ENCODE measurements at places on chromosomes 12 and 14. TPM values are rescaled to one million over a fixed set of nuclear protein-coding genes. Genes with fewer than 3 reads are reported as not detected.

RPL36AL gene
- total RNA-seq, result 528 TPM

DNA sequence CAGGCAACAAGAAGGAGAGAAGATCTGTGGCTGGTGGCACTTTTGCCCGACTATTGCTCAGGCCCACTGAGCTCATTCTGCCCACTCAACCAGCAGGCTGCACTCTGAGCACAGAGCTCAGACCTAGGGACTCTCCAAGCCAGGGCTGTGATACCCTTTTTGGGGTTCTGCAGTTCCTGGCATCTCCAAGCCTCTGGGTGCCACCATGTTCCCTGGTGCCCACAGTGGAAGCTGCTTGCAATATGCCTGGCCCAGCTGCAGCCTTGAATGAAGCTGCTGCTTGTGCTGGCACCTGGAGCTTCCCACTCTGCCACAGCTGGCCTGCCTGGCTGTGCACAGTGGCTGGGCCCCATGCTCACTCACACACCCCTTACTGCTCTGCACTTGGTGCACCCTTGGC is 236.1 kb downstream of the ADGRD1 start:
- no peaks in the 10 kb centered on the region for H3K36me3 ChIP-seq
- H3K27ac ChIP-seq, result no peak overlapping the region
- H3K4me3 ChIP-seq, result no peak overlapping the region
- H3K4me1 ChIP-seq, result no peaks in the 10 kb centered on the region

- H3K36me3 ChIP-seq, result no peaks in the 10 kb centered on the region
- H3K27me3 ChIP-seq, result no peaks in the 10 kb centered on the region
- peaks cover 5% of the 10 kb centered on the region for H3K4me1 ChIP-seq
- no peak overlapping the region for H3K4me3 ChIP-seq
- H3K27ac ChIP-seq, result no peak overlapping the region
These were observed 235.5 kb downstream of the AKAP6 start for GRCh38 chr14:32564596-32564995.

DNA sequence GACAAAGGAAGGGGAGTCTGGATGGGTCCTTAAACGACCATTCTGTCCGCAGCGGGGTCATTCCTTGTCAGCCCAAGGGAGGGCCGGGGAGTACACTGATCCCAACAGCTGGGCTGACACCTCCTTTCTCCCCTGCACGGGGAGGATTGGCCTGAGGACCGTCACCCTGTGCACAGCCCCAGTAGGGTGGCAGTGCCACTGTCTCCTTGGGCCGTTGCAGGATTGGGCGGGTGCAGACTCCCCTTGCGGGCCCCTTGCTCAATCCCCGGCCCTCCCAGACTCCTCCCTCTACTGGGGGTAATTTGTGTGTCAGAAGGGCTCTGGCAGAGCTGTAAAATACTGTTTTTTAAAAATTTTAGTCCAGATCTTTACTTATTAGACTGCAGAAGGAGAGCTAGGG is 12.6 kb upstream of the AMN start:
- peaks cover 3% of the 10 kb centered on the region for H3K36me3 ChIP-seq
- H3K4me1 ChIP-seq, result no peaks in the 10 kb centered on the region
- no peaks in the 10 kb centered on the region for H3K27me3 ChIP-seq
- H3K27ac ChIP-seq, result no peak overlapping the region
- H3K4me3 ChIP-seq, result no peak overlapping the region

PNMA1 gene
- 19.5 TPM for total RNA-seq
